ENCODE measurements at places on chromosomes 4 and X. TPM values are rescaled to one million over a fixed set of nuclear protein-coding genes. Genes with fewer than 3 reads are reported as not detected.
A peak's percentile ranks its signal among the peaks of the same experiment; 100 is the strongest.

GRCh38 chrX:130264573-130264972 is 4.1 kb downstream of the ZNF280C start:
- DNase-seq = no peak

DNA sequence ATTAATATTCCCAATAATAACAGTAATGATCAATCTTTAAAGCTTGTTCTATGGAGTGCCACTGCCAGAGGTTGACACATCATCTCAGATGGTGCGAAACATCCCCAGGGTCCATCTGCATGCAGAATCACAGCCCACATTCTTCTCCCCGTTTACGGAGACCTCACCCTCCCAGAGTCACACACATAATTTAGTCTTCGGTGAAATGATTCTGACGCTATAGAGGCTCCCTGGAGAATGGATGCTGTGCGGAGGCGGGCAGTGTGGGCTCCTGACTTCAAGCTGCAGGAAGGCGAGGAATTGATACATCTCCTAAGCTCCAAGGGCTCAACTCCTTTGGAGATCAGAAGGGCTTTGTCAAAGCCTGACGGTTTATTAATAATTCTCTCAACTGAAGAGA is 11.0 kb upstream of the ARHGAP36 start:
- no peak for DNase-seq

DNA sequence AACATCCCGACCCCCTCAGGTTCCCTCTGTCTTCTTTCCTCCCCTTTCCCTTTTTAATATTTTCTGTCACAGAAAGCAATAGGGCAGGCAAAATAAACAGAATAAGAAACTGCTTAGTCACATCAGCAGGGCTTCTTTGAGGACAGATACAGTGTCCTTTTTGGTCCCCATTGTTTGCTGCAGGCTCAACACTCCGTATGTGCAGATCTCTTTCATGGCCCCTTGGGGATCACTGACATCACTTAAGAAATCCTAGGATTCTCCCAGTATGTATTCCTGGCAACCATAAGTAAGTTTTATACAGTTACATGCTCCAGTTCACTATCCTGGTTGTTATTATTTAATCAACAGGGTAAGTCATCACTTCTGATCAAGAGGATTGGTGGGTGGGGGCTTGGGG is 448.0 kb downstream of the NKX6-1 start:
- no peak for DNase-seq

DNA sequence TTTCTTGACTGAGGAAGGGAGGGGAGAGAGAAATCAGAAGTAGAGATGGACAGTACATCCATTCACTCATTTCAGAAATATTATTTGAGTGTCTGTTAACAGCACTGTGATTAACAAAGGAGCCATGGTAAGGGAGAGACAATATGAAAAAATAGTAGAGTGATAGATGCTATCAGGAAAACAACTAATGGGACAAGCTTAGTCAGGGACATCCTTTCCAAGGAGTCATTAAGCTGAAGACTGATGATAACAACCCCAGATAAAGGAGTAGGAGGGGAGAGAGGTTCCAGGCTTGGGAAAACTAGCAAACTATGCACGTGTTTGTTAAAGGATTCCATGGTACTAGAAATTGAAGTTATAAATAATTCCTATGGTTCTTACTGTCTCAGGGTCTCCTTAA is 122.2 kb downstream of the CBR4 start:
- DNase-seq = no peak

DNA sequence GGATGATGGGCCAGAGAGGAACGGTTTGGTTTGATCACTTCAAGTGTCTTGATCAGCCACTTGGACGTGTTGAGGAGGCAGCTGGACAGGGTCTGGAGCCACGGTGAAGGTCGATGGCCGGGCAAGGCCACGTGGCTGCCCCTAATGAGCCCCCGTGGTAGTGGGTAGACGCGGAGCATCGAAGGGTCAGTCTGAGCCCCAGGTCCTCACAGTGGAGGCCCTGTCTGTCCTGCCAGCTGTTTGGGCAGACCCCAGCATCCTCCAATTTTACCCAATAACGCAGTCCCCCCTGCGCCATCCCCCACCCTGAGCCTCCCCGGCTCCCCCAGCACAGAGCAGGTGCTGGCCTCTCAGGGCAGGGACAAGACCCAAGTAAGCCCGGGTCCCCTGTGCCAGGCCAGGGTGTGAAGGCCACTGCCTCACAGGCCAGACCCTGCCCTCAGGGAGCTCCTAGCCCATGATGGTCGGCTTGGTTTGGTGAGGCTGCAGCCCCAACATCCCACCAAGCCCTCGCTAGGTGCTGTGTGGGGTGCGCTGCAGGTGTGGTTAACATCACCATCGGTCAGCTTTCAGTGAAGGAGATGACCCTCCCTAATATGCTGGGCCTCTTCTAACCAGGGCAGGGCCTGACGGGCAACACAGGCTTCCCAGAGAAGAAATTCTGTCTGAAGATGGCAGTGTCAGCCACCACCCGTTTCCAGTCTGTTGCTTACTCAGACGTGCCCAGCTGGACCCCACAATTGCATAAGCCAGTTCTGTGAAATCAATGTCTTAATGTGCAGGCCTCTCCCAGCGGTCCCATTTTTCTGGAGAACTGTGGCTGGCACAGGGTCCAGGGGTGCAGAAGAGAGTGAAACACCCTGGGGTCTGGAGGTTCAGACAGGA is 40.5 kb upstream of the NKX1-1 start:
- DNase-seq = peak; percentile 45

GRCh38 chrX:19747652-19748610 is 139.5 kb downstream of the SH3KBP1 start:
- no peak for DNase-seq

The OCRL gene
- 18.1 TPM for total RNA-seq

The SLC30A9 gene
- total RNA-seq = 58.3 TPM

The MFAP3L gene
- 8.0 TPM for total RNA-seq

The AR gene
- total RNA-seq = 4.7 TPM

The PNMA5 gene
- not detected for total RNA-seq

The PPP1R2C gene
- not detected for total RNA-seq

The PABPC1L2A gene
- total RNA-seq = not detected

The MAOB gene
- total RNA-seq = 0.72 TPM

The SH3RF1 gene
- total RNA-seq = 33.0 TPM

The APBB2 gene
- total RNA-seq = 89.0 TPM

The TMEM35A gene
- total RNA-seq = 1.5 TPM

The CLCN5 gene
- total RNA-seq = 13.8 TPM

The DNASE1L1 gene
- 58.9 TPM for total RNA-seq

Data from osteoblast (primary cell).